ENCODE measurements at places on chromosomes 16 and 17.

GRCh38 chr16:16084874-16085273, 135.5 kb downstream of the ABCC1 start:
- DNase-seq, result no peak

DNA sequence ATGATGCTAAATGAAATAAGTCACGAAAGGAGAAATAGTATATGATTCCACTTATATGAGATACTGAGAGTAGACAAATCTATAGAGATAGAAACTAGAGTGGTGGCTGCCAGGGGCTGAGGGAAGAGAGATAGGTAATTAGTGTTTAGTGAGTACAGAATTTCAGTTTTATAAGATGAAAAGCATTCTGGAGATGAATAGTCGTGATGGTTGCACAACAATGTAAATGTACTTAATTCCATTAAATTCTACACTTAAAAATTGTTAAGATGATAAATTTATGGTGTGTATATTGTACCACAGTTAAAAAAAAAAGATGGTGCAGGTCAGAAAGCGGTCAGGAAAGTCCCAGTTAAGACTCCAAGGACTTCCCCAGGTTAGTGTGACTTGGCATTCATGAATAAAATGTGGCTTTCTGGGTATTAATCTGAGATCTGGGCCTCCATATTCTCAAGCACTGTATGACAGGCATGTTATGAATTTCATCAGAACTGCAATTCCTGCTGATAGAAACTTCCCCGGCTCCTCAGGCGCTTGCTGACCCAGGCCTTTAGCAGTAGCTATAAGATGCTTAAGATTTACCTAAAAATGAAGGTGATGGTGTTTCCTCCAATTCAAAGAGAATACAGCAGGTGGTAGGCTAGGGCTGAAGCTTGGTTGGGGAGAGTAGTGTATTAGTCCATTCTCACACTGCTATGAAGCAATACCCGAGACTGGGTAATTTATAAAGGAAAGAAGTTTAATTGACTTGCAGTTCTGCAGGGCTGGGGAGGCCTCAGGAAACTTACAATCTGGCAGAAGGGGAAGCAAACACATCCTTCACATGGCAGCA, 115.3 kb upstream of the SOX9 start:
- DNase-seq, result no peak

DNA sequence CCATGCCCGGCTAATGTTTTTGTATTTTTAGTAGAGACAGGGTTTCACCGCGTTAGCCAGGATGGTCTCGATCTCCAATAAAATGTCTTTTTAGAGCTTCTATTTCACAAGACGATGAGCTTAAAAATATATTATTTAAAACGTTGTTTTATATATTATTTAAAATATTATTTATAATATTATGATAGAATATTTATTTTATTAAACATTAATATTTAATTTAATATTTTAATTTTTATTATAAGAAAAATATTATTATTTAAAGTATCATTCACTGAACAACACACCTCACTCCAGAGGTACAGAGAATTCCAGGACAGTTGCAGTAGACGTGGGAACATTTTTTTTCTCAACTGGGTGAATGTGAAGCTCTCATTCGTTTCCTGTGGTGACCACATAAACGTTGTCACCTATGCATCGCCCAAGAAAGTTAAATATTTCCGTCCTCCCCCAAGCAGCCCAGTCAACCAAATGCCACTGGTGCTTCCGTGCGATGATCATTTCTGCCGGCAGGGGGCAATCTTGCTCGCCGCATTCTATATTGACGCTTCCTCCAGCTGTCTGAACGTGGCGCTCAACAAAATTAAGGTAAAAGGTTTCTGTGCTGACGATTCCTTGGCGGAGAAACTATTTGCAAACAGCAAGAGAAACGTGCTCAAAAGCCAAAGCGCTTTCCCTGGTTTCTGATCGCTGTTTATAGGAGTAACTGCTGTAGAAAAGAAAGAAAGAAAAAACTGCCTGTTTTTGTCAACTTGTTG, 41.7 kb upstream of the PRSS54 start:
- DNase-seq, result peak; percentile 71

DNA sequence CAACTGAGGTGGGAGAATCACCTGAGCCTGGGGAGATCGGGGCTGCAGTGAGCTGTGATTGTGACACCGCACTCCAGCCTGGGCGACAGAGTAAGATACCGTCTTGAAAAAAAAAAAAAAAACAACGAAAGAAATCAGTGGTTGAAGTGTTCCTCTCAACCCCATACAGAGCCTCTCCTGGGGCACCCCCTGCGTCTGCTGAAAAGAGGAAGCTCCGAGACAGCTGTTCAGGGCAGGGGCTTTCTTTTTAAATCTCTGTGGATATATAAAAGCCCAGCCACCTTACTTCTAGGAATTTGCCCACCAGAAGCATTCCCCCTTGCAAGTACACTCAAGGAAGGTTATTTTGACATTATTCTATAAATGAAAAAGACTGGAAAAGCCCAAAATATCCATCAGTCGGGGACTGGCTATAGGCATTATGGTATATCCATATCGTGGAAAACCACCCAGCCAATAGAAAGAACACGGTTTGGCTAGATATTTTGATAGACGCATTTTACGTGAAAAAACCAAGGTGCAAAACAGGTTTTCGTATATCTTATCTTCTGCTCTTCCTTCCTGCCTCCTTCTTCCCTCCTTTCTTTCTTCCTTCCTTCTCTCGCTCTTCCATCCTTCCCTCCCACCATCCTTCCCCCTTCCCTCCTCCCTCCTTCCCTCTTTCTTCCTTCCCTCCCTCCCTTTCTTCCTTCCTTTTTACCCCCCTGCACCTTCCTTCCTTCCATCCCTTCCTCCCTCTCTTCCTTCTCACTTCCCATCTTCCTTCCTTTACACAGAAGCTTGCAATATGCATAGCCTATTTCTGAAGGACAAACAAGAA, 9.2 kb upstream of the CCL22 start:
- DNase-seq, result no peak

DNA sequence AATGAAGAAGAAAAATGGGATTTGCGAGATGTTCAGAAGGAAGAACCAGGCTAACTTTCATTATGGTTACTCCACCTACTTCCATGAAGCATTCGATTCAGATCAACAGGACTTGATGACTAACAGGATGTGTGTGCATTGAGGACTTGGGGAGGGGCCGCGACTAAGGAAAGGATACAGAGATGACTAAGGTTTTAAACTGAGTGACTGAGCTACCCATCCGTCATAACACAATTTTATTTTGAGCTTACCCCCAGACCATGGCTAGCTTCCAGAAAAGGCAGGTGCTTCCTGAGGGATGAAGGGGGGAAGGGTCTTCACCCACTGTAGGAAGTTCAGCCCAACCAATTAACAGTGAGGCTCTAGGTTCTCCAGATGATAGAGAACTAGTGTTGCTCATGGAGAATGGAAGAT, 2.5 kb upstream of the CDYL2 start:
- DNase-seq, result peak; percentile 79

DNA sequence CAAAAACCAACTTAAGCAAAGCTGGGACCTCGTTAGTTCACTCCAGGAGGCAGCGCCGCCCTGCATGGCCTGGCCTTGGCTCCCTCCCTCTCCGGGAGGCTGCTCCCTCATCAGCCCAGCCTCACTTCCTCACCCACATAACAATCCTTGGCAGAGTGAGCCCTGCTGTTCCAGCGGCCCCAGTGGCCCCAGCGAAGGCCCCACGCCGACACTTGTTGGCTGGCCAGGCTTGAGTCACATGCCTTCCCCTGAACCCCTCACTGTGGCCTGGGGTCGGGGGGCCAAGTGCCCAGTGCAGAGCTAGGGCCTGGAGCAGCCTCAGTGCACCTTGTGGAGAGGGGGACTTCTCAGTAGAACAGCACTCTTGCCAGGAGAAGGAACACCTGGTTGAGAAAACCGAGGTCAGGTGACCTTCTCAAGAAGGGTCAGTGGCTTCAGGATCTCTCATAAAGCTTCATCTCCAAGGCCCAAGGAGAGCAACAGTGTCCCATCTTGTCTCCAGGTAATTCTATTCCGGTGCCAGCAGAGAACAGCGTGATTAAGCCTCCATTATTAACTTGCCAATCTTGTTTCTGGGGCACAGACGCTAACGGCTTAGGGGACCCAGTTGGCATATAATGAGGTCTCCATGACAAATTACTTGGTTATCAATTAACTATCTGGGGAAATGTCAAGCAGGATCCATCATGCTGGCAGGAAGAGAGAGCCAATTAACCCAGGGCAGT, 26.8 kb downstream of the ENDOV start:
- no peak for DNase-seq

- no peak for DNase-seq
Measured at GRCh38 chr16:89864527-89864820, 8.9 kb upstream of the TCF25 start.

DNA sequence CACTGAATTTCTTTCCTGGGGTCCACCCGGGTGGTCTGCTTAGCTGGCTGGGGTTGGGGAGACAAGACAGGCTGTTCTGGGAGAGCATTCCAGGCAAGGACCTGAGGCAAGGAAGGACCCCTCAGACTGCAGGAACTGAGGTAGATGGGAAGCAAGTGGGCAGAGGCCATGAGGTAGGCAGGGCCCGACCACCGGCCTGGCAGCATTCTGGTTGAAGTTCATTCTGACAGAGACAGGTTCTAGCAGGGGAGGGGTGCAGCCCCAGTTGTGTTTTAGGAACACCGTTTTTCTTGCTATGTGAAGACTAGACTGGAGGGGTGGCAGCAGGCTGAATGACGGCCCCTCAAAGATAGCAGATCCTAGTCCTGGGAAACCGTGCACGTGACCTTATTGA, 17.5 kb downstream of the B9D1 start:
- no peak for DNase-seq

- no peak for DNase-seq
Measured at GRCh38 chr17:80359422-80360110, 55.4 kb upstream of the ENDOV start.

DNA sequence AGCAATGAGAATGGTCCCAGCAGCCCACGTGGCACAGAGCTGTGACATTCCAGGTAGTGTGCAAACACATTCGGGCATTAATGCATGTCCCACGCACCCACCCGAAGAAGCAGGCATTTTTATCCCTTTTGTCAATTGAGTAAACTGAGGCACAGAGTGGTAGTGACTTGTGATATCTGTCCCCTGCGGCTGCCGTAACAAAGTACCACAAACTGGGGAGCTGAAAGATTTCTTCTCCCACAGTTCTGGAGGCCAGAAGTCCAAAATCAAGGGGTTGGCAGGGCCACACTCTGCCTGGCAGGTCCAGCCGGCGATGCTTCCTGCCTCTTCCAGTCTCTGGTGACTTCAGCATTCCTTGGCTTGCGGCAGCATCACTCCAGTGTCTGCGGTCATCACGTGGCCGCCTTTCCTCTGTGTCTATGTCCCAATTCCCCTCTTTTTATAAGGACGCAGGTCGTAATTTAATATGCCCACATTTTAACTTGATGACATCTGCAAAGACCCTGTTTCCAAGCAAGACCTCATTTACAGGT, 221.9 kb upstream of the GSE1 start:
- no peak for DNase-seq

DNA sequence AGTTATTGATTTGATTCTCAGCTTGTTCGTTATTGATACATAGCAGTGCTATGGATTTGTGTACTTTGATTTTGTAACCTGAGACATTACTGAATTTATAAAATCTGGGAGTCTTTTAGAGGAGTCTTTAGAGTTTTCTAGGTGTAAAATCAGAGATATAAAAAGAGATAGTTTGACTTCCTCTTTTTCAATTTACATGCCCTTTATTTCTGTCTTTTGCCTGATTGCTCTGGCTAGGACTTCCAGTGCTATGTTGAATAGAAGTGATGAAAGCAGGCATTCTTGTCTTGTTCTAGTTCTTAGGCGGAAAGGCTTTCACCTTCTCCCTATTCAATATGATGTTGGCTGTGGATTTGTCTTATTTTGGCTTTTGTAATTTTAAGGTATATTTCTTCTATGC, 106.2 kb downstream of the PHKB start:
- no peak for DNase-seq

GRCh38 chr16:11219178-11219577, 36.8 kb downstream of the SOCS1 start:
- no peak for DNase-seq

GRCh38 chr17:55264278-55264644, 499 bp upstream of the HLF start:
- peak; percentile 16 for DNase-seq

DNA sequence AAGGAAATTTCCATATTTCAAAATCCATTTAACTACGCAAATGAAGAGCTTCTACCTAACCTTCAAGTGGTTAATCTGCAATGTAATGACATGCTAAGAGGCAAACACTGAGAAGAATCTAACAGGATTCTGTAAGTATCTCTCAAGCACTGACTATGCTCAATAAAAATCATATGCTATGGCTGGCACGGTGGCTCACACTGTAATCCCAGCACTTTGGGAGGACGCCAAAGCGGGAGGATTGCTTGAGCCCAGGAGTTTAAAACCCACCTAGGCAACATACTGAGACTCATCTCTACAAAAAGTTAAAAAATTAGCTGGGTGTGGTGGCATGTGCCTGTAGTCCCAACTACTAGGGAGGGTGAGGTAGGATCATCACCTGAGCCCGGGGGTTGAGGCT, 32.7 kb downstream of the GNA13 start:
- DNase-seq, result peak; percentile 17

DNA sequence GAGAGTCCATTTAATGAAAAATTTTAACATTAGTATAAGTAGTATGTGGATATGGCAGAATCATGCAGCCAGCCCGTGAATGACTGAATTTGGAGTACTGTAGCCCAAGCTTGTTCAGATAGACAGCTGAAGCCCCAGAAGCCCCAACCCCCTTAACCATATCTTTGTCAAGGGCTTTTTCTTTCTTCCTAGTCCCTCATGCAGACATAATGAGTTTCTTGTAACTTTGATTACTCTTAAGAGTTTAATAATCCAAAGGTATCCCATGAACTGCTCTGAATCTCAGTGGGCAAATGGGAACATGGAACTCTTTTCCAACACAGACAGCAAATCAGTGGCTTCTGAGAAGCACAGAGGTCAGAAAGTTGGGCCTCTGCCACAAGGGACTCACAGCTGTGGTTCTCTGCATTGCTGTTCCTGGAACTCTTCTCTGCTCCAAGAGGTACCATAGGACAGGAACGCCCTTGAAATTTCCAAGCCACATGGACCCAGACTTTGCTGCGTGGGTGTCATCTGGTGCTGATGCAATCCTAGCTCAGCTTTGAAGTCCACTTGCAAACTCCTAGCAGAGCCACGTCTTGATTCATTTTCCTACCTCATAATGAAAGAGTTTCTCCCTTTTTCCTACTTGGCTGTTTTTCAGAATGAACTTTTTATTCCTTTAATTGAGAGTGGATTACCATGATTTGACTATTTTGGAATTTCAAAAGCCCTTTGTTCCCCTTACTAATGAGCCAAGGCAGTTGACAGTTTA, 18.1 kb downstream of the LYRM1 start:
- peak; percentile 25 for DNase-seq

- DNase-seq, result no peak
Measured at GRCh38 chr17:31549121-31549524, 157.6 kb downstream of the RAB11FIP4 start.

DNA sequence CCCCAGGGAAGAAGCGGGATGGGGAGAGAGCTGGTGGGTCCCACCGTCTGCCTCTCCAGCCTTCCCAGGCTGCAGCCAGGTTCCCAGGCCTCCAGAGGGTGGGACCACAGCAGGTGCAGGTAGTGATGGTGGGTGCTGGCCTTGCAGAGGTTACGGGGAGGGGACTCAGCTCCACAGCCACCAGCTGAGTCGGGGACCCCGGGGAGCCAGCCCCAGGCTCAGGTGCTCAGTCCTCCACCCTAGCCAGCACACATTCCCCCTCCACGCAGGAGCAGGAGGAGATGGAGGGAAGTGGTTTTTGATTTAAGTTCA, 5.0 kb downstream of the TP53I13 start:
- DNase-seq, result no peak

- no peak for DNase-seq
Measured at GRCh38 chr17:32697728-32698625, 178.9 kb downstream of the MYO1D start.

GRCh38 chr17:10773391-10773790, 30.5 kb downstream of the TMEM238L start:
- no peak for DNase-seq

All from Daoy (cell line).